ENCODE measurements at places on chromosomes 16 and 17.

DNA sequence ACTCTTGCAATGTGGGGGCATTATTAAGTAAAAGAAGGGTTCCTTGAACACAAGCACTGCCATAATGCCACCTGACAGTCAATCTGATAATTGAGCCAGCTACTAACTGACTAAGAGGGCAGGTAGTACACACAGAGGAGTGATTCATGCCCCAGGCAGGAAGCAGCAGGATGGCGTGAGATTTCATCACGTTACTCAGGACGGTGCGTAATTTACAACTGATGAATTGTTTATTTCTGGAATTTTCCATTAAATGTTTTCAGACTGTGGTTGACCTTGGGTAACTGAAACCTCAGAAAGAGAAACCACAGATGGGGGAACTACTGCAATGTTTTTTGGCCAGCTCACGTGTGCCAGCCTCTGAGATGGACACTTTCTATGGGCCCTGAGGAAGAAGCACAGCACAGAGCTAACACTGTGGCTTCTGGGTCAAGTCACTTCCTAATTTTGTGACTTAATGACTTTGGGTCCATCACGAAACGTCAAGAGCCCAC is 46.7 kb downstream of the C17orf67 start:
- DNase-seq = peak; percentile 95

- peak; percentile 19 for DNase-seq
Observed at GRCh38 chr17:36703860-36704266, 102.5 kb downstream of the MRM1 start.

GRCh38 chr17:20091174-20092029 is 82.2 kb downstream of the SPECC1 start:
- DNase-seq = no peak

DNA sequence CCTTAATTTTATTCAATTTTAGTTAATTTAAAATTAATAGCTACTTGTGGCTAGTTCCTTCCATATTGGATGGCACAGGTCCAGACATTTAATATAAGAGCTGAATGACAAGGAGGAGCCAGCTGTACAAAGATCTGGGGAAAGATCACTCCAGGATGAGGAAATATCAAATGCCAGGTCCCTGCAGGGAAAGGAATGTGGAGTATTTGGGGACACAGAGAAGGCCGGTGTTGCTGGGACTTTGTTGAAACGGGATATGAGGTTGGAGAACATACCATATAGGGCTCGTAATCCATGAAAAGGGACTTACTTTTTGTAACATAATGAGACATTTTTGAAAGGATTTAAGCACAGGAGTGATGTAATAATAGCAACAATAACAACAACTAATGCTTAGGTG is 426.8 kb downstream of the HS3ST4 start:
- DNase-seq = no peak

- DNase-seq = peak; percentile 51
Observed at GRCh38 chr17:4980644-4981216, 6.7 kb downstream of the CAMTA2 start.

DNA sequence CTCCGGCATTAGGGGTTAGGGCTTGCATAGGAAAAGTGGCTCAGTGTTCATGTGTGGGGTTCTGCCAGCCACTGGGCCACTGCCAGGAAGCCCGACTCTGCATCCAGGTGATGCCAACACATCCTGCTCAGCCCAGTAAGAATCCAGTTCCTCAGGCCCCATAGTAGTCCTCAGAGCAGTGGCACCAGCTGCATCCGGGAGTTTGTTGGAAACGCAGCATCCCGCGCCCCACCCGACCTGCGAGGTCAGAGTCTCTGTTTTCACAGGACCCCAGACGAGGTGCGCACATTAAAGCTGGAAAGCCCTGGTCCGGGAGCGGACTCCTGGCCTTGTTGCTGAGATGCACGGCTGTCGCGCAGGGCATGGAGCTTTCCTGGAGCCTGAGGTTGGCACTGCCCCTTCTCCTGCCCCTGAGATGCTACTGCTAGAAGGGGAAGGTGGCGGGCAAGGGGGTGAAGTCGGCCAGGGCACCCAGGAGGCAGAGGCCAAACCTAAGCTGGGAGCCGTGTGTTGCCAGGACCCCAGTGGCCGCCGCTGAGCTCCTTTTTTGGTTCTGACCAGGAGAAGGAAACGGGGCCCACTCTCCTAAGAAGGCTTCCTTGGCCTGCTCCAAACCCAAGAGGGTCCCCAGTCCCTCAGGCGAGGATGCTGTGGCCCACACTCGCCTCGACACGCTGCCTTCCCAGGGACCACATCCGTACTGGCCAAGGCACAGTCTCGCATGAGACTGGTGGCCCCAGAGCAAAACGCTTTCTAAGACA is 44.4 kb downstream of the NOS2 start:
- no peak for DNase-seq

DNA sequence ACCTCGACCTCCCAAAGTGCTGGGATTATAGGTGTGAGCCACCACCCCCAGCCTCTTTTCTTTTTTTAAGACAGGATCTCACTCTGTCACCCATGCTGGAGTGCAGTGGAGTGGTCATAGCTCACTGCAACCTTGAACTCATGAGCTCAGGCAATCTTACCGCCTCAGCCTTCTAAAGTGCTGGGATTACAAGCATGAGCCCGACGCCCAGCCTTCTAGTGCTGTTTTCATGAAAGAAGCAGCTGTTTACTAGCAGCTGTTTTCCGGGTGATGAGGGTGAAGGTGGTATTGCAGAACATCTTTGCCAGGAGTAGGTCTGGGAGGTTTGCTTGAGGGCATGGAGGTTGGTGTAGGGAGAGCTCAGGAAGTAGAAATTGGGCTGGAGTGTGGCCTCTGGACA is 2.0 kb downstream of the ADCY7 start:
- DNase-seq = no peak

- no peak for DNase-seq
Observed at GRCh38 chr17:58005031-58005727, 1.9 kb downstream of the SRSF1 start.

DNA sequence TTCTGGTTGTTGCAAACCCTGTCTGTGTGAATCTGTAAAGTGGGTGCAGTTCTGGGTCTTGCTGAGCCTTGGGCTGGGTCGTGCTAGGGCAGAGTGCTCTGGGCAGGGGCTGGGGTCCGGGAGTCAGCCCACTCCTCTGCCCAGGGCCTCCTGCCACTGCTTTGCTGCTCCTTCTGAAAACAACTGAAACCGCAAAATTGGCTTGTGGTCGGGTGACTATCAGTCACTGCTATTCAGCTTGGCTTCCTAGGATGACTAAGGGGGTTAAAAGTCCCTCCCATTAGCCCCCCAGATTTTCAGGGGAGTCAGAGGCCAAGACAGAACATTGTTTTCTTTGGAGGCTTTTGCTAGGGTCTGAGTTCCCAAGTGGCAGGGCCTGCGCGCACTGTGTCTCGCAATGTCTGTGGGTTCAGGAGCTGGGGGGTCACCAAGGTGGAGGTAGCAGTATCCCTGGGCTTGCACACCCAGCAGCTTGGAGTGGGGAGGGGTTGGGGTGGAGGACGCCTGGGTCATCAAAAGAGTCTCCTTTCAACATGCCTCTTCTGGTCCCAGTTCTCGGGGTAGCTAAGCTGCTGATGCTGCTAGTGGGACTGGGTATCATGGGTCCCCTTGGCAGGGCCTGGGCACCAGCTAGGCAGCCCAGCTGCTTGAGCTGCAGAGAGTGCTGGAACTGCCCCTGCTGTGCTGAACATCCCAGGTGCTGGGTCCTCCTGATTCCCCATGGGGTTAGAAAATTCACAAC is 13.5 kb upstream of the TBX21 start:
- DNase-seq = peak; percentile 58

GRCh38 chr16:63613701-63614100 is 1508.2 kb downstream of the CDH11 start:
- DNase-seq = no peak

DNA sequence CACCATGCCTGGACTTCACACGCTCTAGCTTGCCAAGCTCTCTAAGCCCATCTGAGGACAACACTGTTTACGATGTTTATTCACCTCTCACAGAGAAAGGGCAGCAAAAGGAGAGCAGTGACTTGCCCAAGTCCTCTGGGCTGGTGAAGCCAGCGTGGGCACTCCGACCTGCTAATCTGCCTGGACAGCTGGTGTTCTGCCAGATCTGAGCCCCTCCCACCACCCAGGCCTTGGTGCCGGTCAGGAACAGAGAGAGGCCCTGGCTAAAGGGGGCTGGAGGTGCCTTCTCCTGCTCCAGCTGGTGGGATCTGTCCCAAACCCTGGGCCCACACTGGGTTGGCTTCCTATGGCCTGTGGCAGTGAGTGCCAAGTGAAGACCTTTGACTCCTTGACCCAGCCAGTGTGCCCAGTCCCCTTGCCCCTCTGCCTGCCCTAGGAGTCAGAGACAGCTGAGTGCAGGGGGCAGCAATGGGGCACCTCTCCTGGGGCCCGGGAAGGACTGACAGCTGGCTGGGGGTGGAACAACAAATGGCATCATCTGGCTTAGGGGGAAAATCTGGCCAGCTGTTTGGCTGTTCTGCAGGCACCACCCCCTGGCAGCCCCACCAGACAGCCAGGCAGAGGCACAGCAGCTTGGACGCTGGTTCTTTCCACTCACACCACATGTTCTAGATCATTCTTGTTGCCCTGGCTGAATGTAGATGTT is 1.8 kb upstream of the SLC4A1 start:
- DNase-seq = no peak

- no peak for DNase-seq
Observed at GRCh38 chr17:17087424-17088015, 45.3 kb downstream of the MPRIP start.

DNA sequence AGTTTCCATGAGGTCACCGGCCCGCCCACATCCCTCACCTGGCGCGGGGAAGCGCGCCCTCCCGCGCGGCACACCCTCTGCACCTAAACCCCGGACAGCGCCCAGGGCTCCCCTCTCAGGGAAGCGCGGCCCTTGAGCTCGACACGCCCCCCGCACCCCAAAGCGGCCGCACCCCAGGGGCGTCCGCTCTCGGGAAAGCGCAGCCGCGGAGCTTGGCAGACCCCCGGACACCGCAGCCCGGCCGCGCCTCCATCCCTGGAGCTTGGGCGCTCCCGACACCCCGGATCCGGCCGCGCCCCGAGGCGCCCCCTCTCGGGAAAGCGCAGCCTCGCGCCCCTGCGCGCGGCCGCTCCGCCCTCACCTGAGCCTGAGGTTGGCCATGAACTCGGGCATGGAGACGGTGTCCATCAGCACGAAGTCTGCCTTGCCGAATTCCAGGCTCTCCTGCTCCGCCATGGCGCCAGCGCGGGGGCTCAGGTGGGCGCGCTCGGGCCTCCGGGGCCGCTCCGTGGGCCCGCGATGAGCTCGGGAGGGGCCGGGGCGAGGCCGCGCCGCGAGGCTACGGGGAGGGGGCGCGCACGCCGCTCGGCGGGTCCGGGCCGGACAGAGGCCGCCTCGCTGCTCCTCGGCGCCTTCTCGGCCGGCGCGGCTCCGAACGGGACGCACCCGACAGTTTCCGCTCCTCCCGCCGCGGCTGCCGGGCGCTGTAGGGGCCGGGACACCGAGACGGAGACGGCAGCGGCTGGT is at the start of gene MYO1D:
TSS of gene MYO1D (minus strand) at position 708 of the 747 bp plus-strand sequence. CDS start at position 456, 252 bp downstream.
- DNase-seq = no peak

DNA sequence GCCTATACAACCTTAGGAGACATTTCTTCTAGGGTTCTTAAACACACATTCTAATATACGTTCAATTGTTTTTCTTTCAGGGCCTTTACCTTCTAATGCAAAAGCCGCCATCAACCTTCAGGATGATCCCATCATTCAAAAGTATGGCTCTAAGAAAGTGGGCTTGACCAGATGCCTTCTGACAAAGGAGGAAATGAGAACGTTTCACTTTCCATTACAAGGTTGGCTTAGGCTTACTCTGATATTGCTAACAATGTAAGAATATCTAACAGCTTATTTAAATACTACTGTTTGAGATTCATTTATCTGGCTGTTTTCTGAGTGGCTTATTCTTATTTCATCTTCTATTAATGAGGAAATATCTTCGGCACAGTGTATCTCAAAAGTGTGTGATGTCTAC is 15.4 kb downstream of the REXO5 start:
- DNase-seq = no peak

DNA sequence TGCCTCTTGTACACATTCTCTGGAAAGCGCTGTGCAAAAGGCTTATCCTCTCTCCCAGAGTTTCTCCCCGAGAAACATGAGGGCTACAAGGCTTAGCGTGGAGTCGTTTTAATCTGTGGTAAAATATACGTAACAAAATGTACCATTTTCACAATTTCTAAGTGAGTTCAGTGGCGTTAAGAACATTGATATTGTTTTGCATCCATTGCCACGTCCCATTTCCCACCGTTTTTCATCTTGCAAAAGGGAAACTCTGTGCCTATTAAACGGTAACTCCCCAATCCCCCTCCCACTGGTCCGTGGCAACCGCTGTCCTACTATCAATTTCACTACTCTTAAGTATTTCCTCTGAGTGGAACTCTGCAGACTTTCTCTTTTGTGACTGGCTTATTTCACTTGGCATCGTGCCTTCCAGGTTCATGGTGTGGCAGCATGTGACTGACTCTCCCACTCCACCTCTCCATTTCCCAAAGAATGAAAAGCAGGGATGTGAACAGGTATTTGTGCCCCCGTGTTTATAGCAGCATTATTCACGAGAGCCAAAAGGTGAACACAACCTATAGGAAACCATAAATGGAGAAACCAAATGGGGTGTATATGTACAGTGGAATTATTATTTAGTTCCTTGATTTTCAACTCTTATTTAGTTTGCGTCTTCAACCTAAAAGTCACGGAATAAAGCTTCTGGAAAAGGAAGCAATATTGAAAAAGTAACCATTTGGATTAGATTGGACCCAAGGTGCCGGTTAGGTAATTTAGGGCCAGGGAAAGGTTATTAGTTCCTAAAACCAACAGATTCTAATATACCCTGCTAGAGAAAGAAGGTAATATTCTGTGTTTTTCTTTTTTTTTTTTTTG is 1.1 kb upstream of the USP32 start:
- peak; percentile 87 for DNase-seq

DNA sequence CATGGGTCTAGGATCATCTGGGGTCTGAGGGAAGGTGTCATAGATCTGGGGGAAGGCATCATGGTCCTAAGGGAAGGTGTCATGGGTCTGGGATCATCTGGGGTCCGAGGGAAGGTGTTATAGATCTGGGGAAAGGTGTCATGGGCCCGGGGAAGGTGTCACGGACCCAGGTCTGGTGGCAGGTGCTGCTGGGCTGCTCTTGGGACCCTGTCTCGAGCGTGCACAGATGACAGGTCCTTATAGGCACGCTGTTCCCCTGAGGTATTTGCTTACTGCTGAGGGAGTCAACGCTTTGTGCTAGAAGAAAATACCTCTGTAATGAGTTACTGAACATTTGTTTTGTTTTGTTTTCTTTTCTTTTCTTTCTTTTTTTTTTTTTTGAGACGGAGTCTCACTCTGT is 1.4 kb downstream of the RAB40C start:
- no peak for DNase-seq

DNA sequence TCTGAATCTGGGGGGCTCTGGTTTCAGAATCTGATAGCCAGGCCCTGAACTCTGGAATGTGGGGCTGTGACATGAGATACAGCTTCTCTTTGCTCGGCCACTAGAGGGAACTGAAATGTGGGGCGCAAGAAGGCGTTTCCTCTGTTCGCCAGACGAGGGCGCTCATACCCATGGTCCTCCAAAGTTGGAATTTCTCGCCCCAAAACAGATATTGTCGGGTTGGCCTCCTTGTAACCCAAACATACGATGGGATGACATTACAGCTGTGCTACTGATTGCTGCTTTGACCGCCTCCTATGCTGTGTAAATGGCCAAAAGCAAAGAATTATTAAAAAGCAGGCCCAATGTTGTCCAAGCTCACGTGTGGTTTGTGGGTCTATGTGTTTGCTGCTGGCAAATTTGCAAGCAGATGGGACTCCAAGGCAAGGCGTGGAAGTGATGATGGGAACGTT is 13.1 kb upstream of the MSI2 start:
- peak; percentile 83 for DNase-seq

Data from suppressor macrophage treated with lipopolysaccharide for 4 hours (primary cell).